ENCODE measurements at places on chromosomes 11 and 22.

- no peak for DNase-seq
Observed at GRCh38 chr11:130882138-130882551, 34.1 kb downstream of the SNX19 start.

- DNase-seq = no peak
Observed at GRCh38 chr11:593347-593746, 17.1 kb downstream of the PHRF1 start.

- no peak for DNase-seq
Observed at GRCh38 chr11:12900496-12900895, 108.6 kb upstream of the RASSF10 start.

DNA sequence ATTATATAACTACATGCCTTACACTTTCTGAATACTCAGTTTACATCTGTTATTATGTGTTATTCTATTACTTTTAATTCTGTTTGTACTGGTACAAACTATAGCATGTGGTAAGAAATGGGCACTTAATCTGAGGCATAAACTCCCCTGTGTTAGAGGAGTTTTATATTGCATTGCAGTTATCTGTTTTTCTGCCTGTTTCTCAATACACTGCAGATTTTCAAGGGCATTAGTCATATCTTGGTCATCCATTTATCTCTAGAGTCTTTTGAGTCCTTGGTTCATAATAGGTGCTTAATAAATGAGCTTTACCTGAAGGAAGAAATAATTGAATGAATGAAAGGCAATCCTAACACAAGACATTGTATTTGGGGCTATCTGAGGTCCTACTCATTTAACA is 182.9 kb upstream of the CTSC start:
- DNase-seq = no peak

GRCh38 chr11:36724742-36725385 is 126.8 kb upstream of the RAG2 start:
- DNase-seq = no peak

GRCh38 chr11:121607341-121607740 is 154.6 kb upstream of the SORL1-AS1 start:
- DNase-seq = no peak

DNA sequence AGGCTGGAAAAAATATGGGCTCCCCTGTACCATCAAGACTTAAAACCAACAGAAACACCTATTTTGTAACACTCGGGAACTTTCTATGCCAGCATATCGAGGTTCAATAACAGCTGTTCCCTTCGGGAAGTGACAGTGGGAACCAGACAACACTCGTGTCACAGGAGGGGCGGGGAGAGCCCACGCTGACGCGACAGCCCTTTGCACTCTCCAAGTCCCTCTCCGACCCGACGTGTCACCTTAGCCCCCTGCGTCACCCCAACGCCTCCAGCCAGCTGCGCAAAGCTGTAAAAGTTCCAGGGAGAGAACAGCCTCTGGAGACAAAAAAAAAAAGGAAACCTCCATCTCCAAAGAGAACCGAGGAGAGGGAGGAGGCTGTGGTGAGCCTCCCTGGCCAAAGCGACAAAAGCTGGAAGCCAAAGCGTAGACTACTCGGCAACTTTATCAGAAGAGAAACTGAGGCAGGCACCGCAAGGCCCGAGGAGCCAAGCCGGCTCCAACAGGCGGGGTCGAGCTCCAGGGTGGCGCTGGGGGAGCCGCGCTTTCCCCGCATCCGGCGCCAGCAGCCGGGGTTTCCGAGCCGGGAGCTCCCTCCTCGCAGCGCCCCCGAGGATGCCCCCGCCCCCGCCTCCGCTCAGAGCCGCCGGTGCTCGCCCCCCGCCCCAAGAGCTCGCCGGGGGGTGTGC is 751 bp downstream of the ARFGAP3 start:
- peak; percentile 64 for DNase-seq

GRCh38 chr22:37032134-37032534 is 12.6 kb downstream of the MPST start:
- no peak for DNase-seq

DNA sequence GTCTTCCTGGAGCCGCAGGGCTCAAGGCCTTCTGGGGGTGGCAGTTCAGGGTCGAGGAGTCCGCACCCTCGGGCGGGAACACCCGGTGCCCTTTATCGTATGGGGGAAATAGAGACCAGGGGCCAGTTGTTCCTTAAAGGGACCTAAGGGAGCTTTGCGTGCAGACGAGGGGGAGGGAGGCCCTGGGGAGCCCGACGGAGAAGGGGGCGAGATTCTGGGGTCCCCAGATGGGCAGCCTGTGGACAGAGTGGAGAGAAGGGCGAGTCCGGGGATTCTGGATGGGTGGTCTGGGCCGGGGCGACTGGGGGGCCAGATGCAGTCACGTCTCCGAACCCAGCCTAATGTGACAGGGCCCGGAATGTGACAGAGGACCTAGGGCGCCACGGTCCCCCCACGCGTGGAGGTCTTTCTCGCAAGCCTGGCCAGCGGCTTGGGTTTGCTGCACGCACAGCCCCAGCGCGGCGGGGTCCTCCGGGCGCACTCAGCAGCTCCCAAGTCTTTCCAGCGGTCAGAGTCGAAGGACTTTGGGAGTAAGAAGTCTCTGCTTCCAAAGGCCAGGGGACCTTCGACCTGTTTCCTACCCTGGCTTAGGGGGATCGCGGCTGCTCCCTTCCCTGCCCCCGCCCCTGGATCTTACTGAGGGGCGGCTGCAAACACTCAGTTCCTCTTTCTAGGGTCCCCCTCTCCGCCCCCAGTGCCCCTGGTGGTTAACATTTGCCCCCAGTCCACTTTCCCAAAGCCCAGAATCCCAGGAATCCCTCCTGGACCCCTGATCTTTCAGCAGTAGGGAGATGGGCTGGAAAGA is 547 bp downstream of the TUBA8 start:
- DNase-seq = no peak

DNA sequence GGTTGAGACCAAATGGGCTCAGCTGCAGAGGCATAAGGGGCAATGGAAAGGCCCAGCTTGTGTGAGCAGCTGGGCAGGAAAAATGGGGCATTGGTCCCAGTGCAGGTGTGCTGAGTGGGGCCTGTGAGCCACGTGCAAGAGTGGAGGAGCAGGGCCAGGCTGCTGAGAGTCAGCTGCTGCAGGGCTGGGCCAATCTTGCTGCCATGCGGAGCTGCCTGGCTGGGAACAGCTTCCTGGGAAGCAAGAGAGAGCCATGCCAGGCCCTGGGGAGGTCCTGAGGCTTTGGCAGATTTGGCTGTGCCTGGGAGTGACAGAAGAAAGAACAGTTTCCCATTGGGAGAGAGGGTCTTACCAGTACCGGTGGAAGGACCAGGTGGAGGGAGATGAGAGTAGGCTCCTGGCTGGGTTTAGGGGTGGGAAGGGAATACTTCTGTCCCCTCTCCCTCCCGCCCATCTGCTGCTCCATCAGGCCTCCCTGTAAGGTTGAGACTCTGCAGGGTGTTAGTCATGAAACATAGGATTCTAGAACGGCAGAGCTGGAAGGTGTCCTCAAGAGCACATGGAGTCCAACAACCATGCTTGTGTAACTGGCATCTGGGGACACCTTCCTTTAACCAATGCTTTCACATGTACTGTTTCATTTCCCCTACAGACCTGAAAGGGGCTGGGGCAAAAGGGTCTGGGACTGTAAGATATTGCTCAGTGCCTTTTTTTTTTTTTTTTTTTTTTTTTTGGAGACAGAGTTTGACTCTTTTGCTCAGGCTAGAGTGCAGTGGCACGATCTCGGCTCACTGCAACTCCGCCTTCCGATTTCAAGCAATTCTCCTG is 10.4 kb downstream of the SEPTIN3 start:
- DNase-seq = no peak

- DNase-seq = no peak
Observed at GRCh38 chr22:36385491-36386350, 2.0 kb downstream of the MYH9 start.

- DNase-seq = no peak
Observed at GRCh38 chr11:115316696-115317095, 187.5 kb downstream of the CADM1 start.

GRCh38 chr11:65434667-65435410 is 12.2 kb downstream of the NEAT1 start:
- DNase-seq = no peak

DNA sequence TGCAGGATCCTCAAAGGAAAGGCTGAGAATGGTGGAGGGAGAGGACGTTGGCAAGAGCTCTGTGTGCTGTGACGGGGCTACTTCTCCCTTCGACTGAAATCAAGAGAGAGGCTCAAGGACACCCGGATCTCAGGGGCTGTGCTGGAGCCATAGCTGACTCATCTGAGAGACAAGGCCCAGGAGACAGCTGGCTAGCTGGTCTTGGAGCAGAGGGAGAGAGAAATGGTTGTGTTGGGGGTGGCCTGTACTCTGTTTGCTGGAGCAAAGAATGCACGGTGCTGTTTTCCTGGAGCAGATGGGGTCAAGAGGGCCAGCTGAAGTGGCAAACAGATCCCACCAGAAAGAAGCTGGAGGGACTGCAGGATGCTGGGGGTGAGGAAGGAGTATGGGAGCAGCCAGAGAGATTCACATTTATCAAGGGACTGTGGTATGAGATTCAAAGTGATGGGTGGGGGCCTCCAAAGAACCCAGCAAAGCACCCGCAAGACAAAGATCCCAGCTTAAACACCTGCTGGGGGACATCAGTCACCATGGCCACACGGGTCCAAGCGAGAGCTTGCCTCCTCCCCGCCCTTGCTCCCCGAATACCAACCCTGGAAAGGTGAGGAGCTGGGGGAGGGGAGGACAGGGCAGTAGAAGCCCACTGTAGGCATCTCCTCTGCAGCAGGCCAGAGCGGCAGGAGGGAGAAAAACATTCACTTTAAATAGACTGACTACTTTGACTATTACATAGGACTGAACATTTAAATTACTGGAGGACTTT is 40.8 kb downstream of the MAP6 start:
- DNase-seq = no peak

All from central memory CD4-positive, alpha-beta T cell (primary cell).